Aortic smooth muscle cell (primary cell): ENCODE measurements at places on chromosomes 7 and 10. TPM values are rescaled to one million over a fixed set of nuclear protein-coding genes. Genes with fewer than 3 reads are reported as not detected.

Gene ADAM12
- total RNA-seq = 13.6 and 13.7 TPM in 2 replicates

Gene ZNF438
- 2.8 and 4.4 TPM in 2 replicates for total RNA-seq

Gene SYPL1
- 41.9 and 61.1 TPM in 2 replicates for total RNA-seq

Gene KCNH2
- total RNA-seq = under 0.01 TPM in 1 of 2 replicates, not detected in the other

Gene CLDN4
- total RNA-seq = 0.12 and 0.13 TPM in 2 replicates

Gene CALHM1
- not detected in 2 replicates for total RNA-seq

Gene C10orf67
- total RNA-seq = not detected in 2 replicates

Gene CALD1
- total RNA-seq = 313 and 329 TPM in 2 replicates

Gene FAM237B
- not detected in 2 replicates for total RNA-seq

Gene THSD7A
- total RNA-seq = 1.1 and 1.5 TPM in 2 replicates

Gene ANKRD30A
- total RNA-seq = not detected in 2 replicates

Gene LHFPL3
- total RNA-seq = not detected in 2 replicates

Gene PAX4
- not detected in 2 replicates for total RNA-seq

Gene RBP4
- total RNA-seq = 0.06 TPM in 1 of 2 replicates, not detected in the other

Gene COL13A1
- 6.0 and 14.8 TPM in 2 replicates for total RNA-seq

Gene TMEM236
- 0.06 TPM in 1 of 2 replicates, not detected in the other for total RNA-seq

Gene AKR1C1
- 330 and 378 TPM in 2 replicates for total RNA-seq

Gene MRPS24
- 53.5 and 58.4 TPM in 2 replicates for total RNA-seq

Gene ADAMTS14
- 3.7 and 5.1 TPM in 2 replicates for total RNA-seq

Gene CRHR2
- total RNA-seq = not detected in 2 replicates

Gene MORN4
- 7.8 and 10.4 TPM in 2 replicates for total RNA-seq

Gene PLEKHS1
- not detected in 2 replicates for total RNA-seq

Gene CCDC146
- total RNA-seq = 1.6 and 2.8 TPM in 2 replicates

Gene INHBA
- total RNA-seq = 34.7 and 58.7 TPM in 2 replicates

Gene LIPN
- total RNA-seq = not detected in 2 replicates
